Activated CD4-positive, alpha-beta T cell treated with anti-CD3 and anti-CD28 coated beads, Interleukin-2, amount 10 ng/mL, durations not matched to agents 24 days and 14 days (primary cell): ENCODE measurements at places on chromosomes 4 and X.
A peak's percentile ranks its signal among the peaks of the same experiment; 100 is the strongest.

GRCh38 chr4:67393699-67394281 lies 151.5 kb downstream of the CENPC start:
- peaks cover 7% of the 10 kb centered on the region for H3K27me3 ChIP-seq
- DNase-seq = peak; percentile 67
- no peaks in the 10 kb centered on the region for H3K4me1 ChIP-seq
- no peaks in the 10 kb centered on the region for H3K36me3 ChIP-seq
- no peak overlapping the region for H3K27ac ChIP-seq

DNA sequence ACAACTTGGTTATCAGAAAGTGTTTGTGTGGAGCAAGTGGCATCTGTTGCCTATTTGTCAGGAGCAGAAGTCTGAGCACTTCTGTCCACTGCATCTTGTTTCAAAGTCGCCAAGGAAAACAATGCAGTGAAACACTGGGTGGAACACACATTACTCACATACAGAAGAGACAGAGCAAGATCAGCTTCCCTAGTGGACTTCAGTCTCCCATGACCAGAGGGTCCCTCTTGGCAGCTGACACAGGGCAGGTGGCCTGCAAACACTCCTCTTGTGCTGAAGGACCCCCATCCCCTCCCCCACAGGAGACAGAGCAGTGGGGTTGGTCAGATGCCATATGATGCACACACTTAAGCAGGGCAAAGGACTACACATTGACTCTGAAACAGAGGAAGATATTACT lies 3.6 kb upstream of the BBS12 start:
- no peak for DNase-seq
- no peak overlapping the region for H3K27ac ChIP-seq
- peaks cover 3% of the 10 kb centered on the region for H3K27me3 ChIP-seq

GRCh38 chr4:6469898-6470501 lies 2.4 kb downstream of the PPP2R2C start:
- DNase-seq = no peak
- H3K36me3 ChIP-seq = no peaks in the 10 kb centered on the region
- no peak overlapping the region for H3K27ac ChIP-seq
- peak overlapping the region; percentile 40 for H3K4me3 ChIP-seq
- H3K4me1 ChIP-seq = no peaks in the 10 kb centered on the region

- H3K4me3 ChIP-seq = no peak overlapping the region
- H3K27me3 ChIP-seq = no peaks in the 10 kb centered on the region
- DNase-seq = no peak
- H3K27ac ChIP-seq = peak overlapping the region; percentile 0
- peaks cover 60% of the 10 kb centered on the region for H3K36me3 ChIP-seq
These were observed 236.9 kb downstream of the CAMK2D start for GRCh38 chr4:113524505-113525186.

GRCh38 chr4:3814053-3814570 lies 47.9 kb downstream of the ADRA2C start:
- no peaks in the 10 kb centered on the region for H3K36me3 ChIP-seq
- no peak overlapping the region for H3K27ac ChIP-seq
- DNase-seq = no peak
- H3K4me1 ChIP-seq = no peaks in the 10 kb centered on the region

DNA sequence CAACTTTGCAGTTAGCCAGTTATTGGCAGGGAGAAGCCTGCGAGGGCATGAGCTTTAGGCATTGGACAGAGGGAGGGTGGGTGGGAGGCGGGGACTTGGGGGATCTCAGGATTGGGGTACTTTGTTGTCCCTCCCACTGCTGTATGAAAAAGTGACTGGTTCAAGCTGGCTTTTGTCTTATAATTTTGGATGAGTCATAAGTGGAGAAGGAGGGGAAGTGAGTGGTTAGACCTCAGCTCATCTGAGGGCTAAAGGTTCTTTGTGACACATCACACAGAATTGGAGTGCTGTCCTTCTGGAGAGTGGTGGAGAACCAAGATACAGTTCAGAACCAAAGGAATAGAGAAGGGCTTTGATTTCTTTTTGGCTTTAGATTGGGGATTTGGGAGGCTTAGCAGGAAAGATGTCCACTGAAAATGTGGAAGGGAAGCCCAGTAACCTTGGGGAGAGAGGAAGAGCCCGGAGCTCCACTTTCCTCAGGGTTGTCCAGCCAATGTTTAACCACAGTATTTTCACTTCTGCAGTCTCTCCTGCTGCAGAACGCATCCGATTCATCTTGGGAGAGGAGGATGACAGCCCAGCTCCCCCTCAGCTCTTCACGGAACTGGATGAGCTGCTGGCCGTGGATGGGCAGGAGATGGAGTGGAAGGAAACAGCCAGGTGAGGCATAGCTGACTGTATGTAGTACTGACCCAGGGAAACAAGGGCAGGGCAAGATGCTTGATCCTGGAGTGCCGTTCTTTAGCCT lies at the start of gene SLC4A4:
TSS of gene SLC4A4 (plus strand) at position 175 of the 748 bp plus-strand sequence.
- no peak within 1 kb of the TSS for H3K27ac ChIP-seq
- H3K27me3 ChIP-seq = peaks cover 4% of the 10 kb centered on the region
- H3K4me3 ChIP-seq = no peak within 1 kb of the TSS

- DNase-seq = no peak
- H3K36me3 ChIP-seq = no peaks in the 10 kb centered on the region
- no peak overlapping the region for H3K27ac ChIP-seq
- H3K4me3 ChIP-seq = no peak overlapping the region
- no peaks in the 10 kb centered on the region for H3K4me1 ChIP-seq
- no peaks in the 10 kb centered on the region for H3K27me3 ChIP-seq
These were observed 201.4 kb downstream of the CCSER1 start for GRCh38 chr4:90328558-90328957.

DNA sequence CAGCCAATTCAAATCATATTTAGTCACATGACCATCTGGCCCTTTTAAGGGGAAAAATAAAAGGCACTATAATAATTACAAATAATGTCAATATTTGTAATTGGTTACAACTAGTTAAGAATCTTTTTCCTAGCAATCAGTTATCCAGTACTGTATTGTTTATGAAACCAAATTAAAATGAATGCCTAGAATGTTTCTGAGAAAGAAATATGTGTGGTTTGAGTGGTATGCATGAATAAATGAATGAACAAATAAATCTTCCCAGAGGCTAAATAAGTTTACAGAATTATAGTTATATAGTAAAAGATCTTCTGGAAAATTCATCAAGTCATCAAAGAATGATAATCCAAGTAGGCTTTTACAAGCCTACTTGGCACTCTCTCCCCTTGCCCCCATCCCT lies 55.8 kb upstream of the F8A3 start:
- H3K36me3 ChIP-seq = peaks cover 23% of the 10 kb centered on the region
- H3K27me3 ChIP-seq = no peaks in the 10 kb centered on the region
- no peak overlapping the region for H3K4me3 ChIP-seq
- H3K4me1 ChIP-seq = no peaks in the 10 kb centered on the region
- DNase-seq = no peak
- no peak overlapping the region for H3K27ac ChIP-seq

- no peak overlapping the region for H3K27ac ChIP-seq
- H3K4me3 ChIP-seq = no peak overlapping the region
- H3K4me1 ChIP-seq = no peaks in the 10 kb centered on the region
- H3K36me3 ChIP-seq = no peaks in the 10 kb centered on the region
- no peak for DNase-seq
These were observed 276.3 kb downstream of the STPG2 start for GRCh38 chr4:97866821-97867556.

DNA sequence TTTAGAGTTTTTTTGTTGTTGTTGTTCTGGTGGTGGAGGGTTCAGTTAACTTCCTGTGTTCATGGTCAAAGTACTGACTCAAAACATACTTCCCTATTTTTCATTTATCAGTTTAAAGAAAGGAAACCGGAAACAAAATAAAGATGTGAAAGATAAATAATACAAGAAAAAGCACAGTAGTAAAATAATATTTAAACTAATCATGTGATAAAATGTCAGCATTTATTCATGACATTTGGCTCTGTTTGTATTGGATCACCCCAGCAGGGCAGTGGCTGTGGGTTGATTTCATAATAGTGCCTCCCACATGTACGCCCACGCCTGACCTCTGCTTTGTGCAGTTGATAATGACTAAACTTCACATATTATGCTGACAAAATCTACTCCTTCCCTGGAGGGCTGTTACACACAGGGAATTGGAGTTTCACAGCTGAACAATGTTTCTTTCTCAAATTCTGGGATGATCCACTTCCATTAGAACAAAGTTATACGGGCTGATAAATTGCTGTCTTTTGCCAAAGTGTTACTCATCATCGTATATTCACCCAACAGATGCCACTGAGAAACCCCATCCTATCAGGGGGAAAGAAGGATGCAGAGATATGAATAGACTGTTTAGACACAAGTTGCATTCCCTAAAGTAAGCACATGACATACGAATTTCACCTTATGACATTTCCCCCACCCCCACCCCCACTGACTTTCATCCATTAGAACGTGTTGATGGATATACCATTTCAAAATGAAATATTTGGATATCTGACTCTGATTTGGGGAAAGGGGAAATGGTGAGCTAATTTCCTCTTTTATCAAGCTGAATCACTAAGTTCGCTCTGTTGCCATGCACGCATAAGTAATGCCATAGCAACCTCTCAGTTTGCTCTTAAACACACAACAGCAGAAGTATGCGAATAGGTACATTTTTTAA lies 48.3 kb downstream of the AMELX start:
- no peak overlapping the region for H3K27ac ChIP-seq
- peaks cover 4% of the 10 kb centered on the region for H3K4me1 ChIP-seq
- H3K4me3 ChIP-seq = no peak overlapping the region
- no peaks in the 10 kb centered on the region for H3K36me3 ChIP-seq

DNA sequence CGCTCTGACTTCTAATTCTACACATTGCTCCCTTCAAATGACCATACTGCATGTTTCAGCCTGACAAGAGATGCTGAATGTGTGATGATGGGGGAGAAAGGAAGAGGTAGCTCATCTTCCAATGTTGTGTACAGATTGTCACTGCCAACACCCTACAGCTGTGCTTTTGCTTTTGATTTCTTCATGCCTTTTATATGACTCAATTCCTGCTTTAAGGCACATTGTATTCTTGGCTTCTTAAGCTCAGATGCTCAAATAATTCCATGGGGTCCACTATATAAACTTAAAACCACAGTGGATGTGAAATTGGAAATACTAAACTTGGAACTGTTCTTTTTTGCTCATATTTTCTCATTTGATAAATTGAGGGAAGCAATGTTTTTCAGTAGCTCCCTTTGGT lies 183.2 kb upstream of the WDFY3 start:
- no peaks in the 10 kb centered on the region for H3K4me1 ChIP-seq
- DNase-seq = no peak
- H3K4me3 ChIP-seq = no peak overlapping the region
- H3K36me3 ChIP-seq = no peaks in the 10 kb centered on the region

DNA sequence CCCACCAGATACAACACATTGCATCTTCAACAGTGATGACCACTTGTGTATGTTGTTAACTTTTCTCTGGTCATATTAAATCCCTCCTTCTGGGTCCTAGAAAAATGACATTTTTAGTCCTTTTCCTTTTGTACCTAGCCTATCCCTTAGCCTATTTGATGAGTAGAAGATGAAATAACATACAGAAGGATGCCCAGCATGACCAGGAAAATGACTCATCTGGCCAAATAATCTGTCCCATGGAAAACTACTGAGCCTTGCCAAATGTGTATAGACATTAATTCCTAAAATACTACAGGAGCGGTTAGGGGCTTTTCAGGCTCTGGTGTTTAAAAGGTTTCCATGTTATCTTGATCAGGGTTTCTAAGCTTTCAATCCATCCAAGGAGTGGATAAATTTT lies 129.0 kb upstream of the KCNIP4 start:
- H3K36me3 ChIP-seq = no peaks in the 10 kb centered on the region
- DNase-seq = no peak
- no peak overlapping the region for H3K27ac ChIP-seq
- no peak overlapping the region for H3K4me3 ChIP-seq
- H3K27me3 ChIP-seq = no peaks in the 10 kb centered on the region
- no peaks in the 10 kb centered on the region for H3K4me1 ChIP-seq

DNA sequence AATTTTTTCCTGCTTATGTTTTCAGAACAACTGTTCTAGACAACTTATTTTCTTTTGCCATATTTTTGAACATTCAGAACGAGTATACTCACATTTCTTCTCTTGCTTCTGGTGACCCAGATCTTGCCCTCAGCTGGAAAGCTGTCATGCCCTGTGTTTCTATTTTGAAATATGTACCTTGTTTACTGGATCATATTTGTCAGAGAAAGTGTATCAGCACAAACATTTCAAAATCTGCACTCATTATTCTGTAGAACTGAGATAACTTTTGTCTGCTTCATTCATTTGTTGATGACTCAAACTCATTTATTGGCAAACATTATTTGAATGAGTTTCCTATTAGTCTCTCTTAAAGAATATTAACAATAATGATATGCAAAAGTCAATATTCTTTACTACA lies 46.2 kb upstream of the FAM9A start:
- no peaks in the 10 kb centered on the region for H3K27me3 ChIP-seq
- no peaks in the 10 kb centered on the region for H3K36me3 ChIP-seq
- no peak for DNase-seq
- no peak overlapping the region for H3K4me3 ChIP-seq

DNA sequence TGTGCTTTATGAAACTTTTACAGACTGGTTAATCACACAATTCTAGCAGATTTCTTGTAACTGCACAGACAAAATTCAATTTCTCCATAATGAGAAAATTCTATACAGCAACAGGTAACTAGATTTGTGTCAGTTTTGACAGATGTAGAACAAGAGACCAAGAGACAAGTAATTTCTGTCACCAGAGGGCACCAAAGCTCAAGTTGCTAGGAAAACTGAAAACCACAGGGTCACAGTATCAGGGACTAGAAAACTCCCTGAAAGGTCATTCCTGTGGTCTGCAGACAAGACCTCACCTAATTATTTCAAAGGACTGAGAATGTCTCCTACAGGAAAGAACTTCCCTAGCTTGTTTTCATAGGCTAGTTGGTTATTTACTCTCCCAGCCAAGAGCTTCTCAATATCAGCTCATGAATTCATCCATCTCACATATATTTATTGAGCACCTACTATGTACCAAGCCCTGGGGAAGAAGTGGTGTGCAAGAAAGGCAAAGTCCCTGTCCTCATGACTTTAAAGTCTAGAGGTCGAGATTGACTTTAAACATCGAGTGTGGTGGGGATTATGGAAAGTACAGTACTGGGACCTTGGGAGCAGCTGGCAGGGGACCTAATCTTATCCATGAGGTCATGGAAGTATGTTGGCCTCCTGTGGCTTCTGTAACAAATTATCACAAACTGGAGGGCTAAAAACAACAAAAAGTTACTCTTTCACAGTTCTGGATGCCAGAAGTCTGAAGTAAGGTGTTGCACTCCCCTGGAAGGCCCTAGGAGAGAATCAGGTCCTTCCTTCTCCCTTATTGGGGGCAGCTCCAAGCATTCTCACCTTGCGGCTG lies 47.8 kb upstream of the SETD7 start:
- peak; percentile 84 for DNase-seq
- H3K27me3 ChIP-seq = peaks cover 11% of the 10 kb centered on the region
- H3K4me3 ChIP-seq = no peak overlapping the region
- peaks cover 2% of the 10 kb centered on the region for H3K36me3 ChIP-seq

DNA sequence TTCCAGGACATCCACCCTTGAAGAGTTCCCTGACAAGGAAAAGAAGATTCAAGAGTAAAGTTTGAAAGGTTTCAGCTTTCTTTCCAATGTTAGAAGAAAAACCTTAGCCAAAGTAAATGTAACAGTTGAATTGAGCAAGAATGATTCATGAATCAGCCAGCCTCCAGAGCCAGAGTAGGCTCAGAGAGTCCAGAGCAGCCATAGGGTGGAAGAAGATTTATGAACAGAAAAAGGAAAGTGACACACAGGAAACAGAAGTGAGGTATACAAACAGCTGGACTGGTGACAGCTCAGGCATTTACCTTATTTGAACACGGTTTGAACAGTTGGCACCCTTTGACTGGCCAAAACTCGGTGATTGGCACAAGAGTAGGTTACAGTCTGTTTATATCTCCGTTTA lies 63.2 kb downstream of the QDPR start:
- H3K27me3 ChIP-seq = peaks cover 2% of the 10 kb centered on the region
- no peak overlapping the region for H3K27ac ChIP-seq
- H3K4me3 ChIP-seq = no peak overlapping the region
- no peak for DNase-seq
